ENCODE measurements at places on chromosomes 4 and X.
A peak's percentile ranks its signal among the peaks of the same experiment; 100 is the strongest.

- DNase-seq, result no peak
These were observed 15.6 kb upstream of the NAT8L start for GRCh38 chr4:2043396-2044118.

DNA sequence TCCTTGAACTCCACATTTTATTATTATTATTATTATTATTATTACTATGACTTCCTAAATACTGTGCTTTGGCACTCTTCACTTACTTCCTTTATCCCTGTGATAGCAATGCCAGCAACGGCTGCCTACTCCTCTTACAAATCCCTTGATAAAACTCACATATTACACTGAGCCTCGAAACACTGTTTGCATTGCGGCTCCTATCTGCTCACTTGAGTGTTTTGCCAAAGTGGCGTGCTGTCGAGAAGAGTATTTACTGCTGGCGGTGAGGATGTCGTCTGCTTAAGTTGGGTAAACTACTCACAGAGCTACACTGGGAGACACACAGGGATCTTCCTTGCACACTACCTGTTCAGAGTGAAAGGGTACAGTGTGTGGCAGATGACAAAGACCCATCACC is 143.4 kb upstream of the VCX3A start:
- no peak for DNase-seq

DNA sequence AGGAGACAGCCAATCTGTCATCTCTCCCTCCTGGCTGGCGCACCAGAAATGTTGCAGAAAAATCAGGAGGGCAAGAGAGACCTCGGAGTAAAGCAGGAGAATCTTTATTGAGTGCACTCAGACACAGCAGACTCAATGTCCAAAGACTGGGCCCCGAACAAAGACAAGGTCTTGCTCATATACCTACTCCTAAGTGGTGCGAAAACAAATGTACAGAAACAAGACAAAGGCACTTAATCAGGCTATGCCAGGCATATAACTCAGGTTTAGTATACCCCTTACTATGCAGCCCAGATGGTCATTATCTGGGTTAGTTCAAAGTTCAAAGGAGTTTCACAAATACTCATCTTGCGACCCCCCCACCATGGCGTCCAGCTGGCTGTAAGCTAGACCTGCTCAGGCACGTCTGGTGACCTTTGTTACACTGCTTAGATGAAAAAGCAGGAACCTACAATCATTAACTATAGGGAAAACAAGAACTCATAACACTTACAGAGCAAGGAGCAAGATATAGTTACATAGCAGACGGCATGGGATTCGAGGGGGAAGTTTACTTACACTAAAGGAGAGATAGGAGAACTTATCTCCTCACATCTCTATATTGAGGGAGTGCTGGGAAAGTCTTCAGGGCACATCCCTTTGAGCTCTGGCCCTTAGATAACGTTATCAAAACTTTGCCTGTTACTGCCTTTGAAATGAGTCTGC is 27.5 kb downstream of the SULT1E1 start:
- DNase-seq, result no peak

GRCh38 chr4:184448141-184448540 is 26.2 kb downstream of the IRF2 start:
- no peak for DNase-seq

GRCh38 chr4:91220315-91220714 is 1083.5 kb upstream of the GRID2 start:
- DNase-seq, result no peak

DNA sequence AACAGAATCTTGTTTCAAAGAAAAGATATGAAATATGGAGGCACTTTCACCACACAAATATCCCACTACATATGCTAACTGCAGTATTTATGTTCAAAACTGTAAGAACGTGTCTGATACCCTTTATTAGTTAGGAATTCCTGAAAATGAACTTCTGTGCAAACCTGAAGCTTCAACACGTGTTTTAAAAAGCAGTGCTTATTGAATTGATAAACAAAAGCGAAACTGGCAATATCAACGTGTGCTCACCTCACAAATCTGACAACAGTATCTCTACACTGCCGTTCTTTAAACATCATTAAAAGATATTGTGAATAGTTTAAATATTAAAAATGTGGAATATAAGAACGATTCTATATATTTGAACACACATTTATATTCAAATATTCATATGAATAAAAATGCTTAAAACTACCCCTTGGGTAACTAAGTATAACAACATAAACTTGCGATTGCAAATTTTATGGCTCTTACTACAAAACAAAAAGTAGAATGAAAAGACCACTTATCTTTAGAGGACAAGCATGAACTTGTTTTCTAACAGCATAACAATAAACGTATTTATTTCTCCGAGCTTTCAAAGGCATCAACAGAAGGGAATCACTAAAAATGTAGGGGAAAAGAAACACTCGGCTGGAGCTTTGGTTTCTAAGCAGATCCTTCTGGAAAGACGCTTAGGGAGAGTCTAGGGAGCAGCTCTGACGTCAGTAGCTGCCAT is at the start of gene LRP2BP:
Gene LRP2BP (minus strand): TSS at position 687 of the 718 bp plus-strand sequence. CDS start 17,738 bp downstream, outside the sequence.
- peak; percentile 81 for DNase-seq

GRCh38 chr4:103774326-103774825 is 54.6 kb upstream of the TACR3 start:
- no peak for DNase-seq

All from fibroblast of the conjunctiva (primary cell).